Upper lobe of left lung (tissue), 6 donors: ENCODE measurements at places on chromosomes 16 and 17. TPM values are rescaled to one million over a fixed set of nuclear protein-coding genes. Genes with fewer than 3 reads are reported as not detected.

Gene TP53TG3D
- total RNA-seq: not detected

Gene MARF1
- total RNA-seq: 52.5 TPM

Gene DHRS11
- total RNA-seq: 3.6 TPM

Gene RNF222
- total RNA-seq: not detected

Gene GJD3
- 1.7 TPM for total RNA-seq

Gene CA4
- total RNA-seq: 7.3 TPM

Gene ATAD5
- 2.9 TPM for total RNA-seq
